Left colon (tissue), 2 donors: ENCODE measurements at places on chromosomes 2 and 18. TPM values are rescaled to one million over a fixed set of nuclear protein-coding genes. Genes with fewer than 3 reads are reported as not detected.

Gene GTF2A1L
- total RNA-seq: not detected

Gene MALL
- 561 TPM for total RNA-seq

Gene COL4A3
- 0.56 TPM for total RNA-seq

Gene LYPD6B
- 7.0 TPM for total RNA-seq

GRCh38 chr18:62721839-62722795 is 6.8 kb downstream of the PHLPP1 start:
- no peak for DNase-seq

- no peak for DNase-seq
Measured at GRCh38 chr2:53813151-53813550, 26.3 kb downstream of the ERLEC1 start.

DNA sequence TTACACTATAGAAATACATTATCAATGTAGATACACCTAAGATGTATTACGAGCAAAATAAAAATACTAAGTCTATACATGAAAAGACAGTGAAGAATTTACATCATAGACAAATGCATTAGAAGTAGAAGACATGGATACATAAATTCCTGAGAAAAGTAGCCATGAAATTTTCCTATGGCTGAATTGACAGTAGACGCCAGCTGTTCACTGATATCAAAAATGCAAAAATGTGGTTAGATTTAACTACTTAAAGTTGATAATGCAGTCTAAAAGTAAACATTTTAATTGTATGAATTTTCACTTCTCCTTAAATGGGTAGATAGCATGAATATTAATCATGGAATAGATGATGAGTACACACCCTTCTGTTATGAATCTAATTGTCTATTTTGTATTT is 350.9 kb downstream of the ARHGAP15 start:
- no peak for DNase-seq

DNA sequence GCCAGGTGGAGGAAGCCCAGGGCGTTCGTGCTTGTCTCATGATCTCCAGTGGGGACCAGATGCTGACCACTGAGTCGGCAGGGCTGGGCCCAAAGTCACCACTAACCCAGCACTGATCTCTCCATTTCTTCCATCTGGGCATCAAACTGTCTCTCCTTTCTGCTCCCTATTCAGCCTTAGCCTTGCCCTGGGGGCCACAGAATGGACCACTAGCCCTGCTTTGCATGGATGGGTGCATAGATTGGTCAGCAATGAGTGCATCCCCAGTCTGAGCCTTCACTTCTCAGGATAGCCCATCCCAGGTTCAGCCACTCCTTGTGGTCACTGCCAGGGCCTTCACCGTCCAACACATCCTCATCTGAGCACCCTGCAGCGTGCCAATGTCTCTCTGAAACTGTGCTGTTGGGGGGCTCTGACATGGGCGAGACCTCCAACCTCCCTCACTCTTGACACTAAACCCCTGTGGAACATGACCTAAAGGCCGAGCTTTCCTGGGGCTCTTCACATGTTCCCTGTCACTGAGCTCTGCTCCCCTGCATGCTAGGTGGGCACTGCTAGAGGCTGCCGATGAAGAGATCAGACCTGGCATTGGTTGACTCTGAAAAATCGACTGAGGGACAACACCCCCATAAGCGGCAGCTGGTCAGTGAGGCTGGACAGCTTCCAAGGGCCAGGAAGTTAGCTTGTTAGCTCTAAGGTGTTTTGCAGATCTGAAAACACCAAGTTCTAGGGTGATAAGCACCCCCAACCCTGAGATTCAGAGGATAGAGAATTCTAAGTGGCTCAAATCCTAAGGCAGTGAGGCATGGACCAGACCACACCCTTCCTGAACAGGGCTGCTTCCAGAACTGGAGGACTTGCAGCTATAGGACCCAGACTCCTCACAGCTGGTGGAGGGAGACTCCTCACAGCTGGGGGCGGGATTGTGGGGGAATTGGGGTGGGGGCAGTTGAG is 61.7 kb downstream of the HS1BP3 start:
- peak; percentile 16 for DNase-seq

- peak; percentile 9 for DNase-seq
Measured at GRCh38 chr2:43636621-43637020, 439 bp upstream of the PLEKHH2 start.

DNA sequence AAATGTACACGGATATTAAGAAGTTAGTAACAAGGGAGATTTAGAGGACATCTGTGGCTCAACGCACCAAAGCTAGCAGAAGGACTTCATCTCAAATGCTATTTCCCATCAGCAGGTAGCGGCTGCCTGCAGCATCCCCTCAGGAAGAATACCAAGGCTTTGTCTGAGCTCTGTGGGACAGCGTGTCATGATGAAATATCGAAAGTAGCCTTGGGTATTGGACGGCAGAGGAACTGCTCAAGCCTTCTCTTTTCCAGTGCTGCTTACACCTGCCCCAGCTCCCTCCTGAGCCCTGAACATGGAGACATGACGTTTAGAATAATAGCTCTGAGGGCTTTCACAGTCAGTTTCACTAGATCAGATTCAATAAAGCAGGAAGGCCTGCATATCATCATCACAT is 241.6 kb downstream of the SUCLG1 start:
- DNase-seq: no peak

- no peak for DNase-seq
Measured at GRCh38 chr2:217206016-217206725, 346.3 kb upstream of the TNP1 start.

- DNase-seq: no peak
Measured at GRCh38 chr18:36843784-36844183, 14.9 kb downstream of the KIAA1328 start.

DNA sequence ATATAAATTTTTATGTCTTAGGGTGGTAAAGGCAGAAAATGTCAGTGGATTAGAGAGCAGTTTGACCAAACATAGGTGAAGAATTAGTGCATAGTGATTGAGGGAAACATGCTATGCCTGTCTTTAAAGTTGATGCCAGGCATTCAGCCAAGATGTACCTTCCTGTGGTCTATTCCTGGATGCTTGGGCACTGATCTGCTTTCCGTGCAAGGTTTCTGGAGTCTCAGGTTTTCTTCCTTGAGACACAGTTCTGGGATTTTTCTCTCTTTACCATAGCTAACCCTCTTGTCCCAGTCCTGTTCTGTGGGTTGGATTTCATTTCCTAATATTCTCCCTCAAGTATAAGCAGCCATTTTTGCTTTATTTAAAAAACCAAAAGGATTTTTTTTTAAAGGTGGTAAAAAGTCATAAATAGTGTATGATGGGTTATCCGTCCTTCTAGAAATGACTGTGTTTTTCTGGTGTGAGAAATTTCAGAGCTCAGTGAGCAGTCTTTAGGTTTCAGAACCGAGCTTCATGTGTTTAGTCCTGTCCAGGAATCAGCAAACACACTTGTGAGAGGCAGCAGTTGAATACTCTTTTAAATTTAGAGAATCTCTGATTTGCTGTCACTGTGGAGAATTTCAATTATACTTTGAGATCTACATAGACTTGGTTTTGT is 43.0 kb upstream of the CYBRD1 start:
- DNase-seq: no peak

- no peak for DNase-seq
Measured at GRCh38 chr2:127642706-127643438, 3.1 kb upstream of the GPR17 start.

DNA sequence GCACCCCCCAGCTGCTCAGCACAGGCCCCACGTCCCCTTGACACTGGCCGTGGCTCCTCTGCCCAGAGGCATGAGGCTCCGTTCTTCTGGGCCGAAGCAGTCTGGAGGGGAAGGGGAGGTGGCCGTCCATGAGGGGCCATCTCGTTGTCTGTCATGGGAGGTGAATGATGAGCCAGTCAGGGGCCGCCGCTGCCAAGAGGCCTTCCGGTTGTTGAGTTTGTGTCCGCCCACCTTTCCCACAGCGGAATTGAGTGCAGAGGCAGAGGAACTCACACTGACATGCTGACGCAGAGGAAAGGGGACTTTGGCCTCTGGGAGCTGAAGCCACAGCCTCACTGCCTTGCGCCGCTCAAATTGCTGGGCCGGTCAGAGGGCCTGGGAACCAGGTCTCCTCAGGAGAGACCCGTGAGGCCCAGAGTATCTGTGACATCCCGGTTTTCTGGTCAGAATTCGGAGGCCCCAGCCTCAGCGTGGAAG is 268.4 kb downstream of the ATAD2B start:
- peak; percentile 9 for DNase-seq
